ENCODE measurements at places on chromosomes 4 and X.
A peak's percentile ranks its signal among the peaks of the same experiment; 100 is the strongest.

DNA sequence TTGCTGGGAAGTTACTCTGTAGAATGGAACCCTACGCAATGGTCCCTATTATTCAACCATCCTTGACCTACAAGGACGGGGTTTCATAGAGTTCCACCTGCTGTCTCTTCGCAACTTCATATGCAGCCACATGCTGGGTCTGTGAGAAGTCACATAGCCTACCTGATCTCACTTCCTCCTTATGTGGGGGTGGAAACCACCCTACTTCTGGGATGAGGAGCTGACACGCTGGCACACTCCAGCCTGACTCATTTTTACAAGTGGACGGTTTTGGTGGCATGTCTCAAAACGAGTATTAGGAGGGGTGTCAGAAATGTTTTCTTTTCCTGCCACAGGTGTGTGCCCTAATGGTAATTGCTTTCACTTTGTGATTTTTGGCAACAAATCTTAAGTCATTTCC, 36.8 kb upstream of the ARSD start:
- DNase-seq: no peak

GRCh38 chr4:140255467-140255866, 101.5 kb upstream of the MAML3 start:
- DNase-seq: peak; percentile 73

- no peak for DNase-seq
Observed at GRCh38 chrX:39894683-39895082, 203.1 kb downstream of the BCOR start.

- peak; percentile 76 for DNase-seq
Observed at GRCh38 chr4:153166716-153167501, 37.3 kb upstream of the TRIM2 start.

DNA sequence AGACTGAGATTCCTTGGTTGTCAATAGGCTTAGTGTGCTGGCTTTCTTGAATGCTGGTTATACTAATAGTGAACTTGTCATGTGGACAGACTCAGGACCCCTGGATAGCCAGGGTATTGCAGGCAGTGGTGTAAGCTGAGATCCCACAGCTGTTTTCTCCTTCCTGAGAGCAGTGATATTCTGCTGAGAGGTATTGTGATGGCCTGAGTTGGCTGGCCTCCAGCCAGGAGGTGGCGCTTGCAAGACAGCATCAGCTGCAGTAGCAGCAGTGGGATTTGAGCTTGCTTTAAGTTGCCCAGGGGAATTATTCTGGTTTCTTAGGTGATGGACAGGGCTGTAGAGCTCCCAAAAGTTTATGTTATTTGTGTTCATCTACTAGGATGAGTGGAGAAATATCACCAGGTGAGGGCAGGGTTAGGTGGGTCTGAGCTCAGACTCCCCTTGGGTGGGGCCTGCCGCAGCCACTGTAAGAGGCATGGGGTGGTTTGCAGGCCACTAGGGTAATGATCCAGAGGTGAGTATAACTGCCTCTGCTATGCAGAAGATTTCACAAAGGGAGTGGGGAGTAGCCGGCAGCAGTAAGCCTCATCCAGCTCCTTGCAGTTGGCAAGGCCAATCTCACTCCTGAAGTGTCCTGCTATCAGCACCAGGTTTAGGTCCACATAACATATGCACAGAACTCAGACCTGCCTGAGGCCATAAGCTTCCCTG, 66.2 kb downstream of the IL15 start:
- peak; percentile 43 for DNase-seq

GRCh38 chrX:12400218-12400617, 261.9 kb downstream of the FRMPD4 start:
- no peak for DNase-seq

GRCh38 chr4:2081540-2081939, 22.4 kb downstream of the NAT8L start:
- DNase-seq: no peak

DNA sequence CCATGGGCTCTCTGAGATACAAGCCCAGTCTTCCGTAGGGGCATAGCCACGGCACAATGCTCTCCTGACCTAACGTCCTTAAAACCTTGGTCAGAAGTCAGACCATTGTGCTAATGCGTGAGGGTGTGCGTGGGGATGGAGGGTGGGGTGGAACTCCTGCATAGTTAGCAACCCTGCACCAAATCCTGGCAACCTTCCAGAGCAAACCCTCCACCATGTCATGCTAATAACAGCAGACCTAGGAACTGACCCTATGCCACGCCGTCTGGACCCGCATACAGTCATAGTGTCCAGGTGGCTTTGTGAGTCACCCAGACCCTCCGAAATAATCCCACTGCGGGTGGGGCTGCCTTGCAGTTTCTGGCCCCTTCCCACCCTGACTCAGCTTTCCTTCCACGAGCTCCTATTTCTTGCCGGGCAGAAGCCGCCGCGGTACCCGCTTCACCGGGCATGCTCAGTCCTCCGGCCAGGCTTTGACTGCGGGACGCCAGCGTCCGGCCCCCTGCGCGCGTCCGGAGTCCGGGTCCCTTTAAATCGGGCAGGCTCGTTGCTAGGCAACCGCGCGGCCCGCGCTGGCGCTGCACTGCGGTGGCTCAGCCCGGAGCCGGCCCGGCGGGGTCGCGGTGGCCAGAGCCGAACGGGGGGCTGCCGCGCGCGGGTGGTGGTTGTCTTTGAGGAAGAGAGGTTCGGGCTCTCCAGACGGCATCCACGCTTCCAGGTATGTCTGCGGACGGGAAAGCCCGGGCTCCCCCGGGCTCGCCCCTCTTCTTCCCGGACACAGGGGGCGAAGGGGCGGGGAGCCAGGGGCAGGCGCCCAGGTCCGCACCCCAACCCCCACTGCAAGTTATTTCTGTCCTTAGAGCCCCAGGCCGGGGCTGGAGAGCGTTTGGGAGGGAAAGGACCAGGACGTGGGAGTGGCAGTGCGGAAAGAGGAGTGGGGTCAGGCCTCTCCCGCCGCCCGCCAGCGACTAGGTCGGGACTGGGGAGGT, at the start of gene CCDC160:
CCDC160 (plus strand) TSS at position 557 of the 989 bp plus-strand sequence. CDS start 7,619 bp downstream, outside the sequence.
- peak; percentile 4 for DNase-seq

DNA sequence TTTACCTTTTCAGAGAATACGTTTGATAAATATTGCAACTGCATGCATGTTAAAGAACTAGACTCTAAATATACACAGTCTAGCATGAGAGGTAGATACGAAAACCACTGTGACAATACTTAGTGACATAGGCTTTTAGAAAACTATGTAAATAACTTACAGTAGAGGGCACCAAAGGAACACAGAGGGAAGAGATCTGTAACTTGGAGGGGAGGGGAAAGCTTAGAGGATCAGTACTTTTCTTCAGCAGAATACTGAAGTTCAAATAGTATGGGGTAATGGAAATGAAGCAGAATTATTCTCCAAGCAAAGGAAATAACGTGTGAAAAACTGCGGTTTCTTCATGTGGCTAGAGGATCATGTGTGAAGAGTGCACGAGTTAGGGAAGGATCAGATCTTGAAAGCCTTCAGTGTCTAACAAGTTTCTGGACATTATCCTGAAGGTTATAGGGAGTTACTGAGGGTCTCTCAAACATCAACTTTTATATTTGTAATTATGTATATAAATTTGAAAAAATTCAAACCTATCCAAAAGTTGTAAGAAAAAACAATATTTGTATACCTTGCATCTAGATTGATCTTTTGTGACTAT, 264.3 kb downstream of the NPFFR2 start:
- DNase-seq: peak; percentile 61

DNA sequence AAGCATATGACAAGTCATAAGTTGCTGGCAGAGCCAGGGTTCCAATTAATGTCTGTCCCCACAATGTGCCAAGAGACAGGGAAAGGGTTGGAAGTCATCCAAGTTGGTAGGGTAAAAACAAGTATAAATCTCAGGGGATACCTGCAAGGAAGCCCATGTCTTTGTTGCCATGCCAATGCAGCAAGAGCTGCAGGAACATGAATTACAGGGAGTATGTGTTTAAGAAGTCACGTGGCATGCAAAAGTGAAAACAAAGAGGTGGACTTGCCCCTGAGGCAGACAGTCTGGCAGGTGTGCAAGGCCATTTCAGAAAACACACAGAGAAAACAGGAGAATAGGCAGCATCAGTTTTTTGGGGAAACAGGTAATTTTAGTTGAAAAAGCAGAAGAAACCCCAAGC, 29.4 kb downstream of the C4orf51 start:
- DNase-seq: no peak

GRCh38 chr4:144190009-144190408, 49.5 kb upstream of the GYPA start:
- DNase-seq: no peak

DNA sequence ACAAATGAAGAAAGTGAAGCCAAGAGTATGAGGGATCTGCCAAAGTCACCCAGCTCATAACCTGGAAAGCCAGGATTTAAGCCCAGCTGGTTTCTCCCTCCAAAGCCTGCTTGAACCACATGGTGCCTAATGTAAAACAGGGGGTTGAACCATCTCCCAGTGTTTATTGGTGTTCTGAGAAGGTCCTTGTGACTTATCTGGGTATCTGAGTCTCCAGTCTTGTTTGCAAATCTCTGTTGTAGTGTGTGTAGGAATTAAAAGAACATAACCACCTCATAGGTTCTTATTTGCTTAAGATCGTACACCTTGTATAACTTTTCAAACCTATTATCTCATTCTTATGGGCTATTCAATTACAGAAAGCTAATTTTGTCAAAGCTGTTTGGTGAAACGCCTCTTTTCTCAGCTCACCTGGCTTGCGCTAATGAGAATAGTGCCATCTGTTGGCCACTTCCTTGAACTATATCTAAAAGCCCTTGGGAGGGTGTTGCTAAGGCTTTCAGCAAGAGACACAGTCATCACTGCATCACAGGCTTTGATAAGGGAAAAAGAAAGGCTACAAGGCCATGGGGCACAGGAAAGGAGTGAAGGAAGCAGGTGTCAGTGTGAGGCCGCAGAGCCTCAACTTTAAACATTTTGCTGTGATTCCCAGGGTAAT, 34.0 kb downstream of the ETDB start:
- DNase-seq: peak; percentile 66

DNA sequence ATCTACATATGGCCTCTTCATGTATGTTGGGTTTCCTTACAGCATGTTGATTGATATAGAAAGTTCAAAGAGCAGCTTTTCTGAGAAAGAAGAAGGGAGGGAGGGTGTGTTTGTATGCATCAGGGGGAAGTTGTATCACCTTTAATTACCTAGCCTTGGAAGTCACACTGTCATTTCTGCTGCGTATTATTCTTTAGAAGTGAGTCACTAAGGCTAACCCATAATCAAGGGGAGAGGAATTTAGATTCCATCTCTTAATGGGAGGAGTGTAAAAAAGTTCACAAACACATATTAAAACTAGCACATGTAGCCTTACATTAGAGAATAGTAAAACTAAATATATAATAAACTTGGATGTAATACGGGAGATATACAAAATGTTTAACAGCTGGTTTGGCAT, 86.5 kb upstream of the CBLL2 start:
- no peak for DNase-seq

- DNase-seq: no peak
Observed at GRCh38 chr4:97152149-97152548, 991.1 kb downstream of the STPG2 start.

DNA sequence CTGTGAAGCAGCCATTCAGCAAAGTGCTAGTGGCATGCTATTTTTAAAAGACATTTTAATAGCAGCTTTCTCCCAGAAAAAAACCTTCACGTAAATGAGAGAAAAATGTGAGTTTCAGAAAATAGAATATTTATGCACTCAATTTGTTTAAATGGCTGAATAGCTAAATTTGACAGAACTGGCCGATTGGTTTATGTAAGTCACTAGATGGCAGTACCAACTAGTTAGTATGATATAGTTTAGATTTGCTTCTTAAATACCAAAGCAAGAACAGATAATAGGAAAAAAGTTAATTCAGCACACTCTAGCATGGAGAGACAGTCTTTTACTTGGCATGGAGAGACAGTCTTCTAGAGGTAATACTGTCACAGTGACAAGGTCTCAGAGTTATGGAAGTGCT, 250.1 kb downstream of the SNCA start:
- DNase-seq: peak; percentile 18

DNA sequence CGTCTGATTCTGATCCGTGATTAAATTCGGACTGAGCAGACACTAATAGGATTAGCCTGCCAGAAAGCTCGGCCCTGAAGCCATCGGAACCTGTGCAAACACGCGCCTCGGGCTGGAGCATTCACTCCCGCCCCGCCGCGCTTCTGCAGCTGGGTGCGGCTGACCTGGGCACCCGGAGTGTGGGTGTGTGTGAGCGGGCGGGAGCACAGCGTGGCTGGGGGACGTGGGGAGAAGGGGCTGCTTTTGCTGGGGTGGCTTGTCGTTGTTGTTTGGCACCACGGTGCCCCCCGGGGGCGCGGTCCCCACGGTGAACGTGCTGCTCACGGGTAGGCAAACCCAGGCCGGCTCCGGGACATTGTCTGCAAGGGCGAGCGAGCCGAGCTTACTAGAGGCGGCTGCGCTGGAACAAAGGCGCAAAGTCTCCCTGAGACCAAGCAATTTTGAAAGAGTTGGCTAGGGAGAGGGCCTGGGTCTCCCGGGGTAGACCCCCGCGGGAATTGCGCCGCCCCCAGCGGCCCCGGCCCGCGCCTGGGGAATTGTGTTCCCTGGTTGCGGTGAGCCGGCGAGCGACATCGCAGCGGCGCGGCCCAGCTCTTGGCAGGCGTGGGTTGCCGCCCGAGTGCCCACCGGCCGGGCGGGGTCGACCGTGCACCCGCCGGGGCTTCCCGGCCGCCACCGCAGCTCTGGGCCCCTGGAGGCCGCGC, 1.4 kb downstream of the MAMLD1 start:
- peak; percentile 34 for DNase-seq
